ENCODE measurements at places on chromosomes 2 and 18.

GRCh38 chr2:14143435-14143834 lies 489.1 kb upstream of the LRATD1 start:
- no peak for DNase-seq

GRCh38 chr18:44849361-44849760 lies 168.7 kb downstream of the SETBP1 start:
- no peak for DNase-seq

GRCh38 chr18:33761363-33761762 lies 183.3 kb downstream of the ASXL3 start:
- DNase-seq, result no peak

DNA sequence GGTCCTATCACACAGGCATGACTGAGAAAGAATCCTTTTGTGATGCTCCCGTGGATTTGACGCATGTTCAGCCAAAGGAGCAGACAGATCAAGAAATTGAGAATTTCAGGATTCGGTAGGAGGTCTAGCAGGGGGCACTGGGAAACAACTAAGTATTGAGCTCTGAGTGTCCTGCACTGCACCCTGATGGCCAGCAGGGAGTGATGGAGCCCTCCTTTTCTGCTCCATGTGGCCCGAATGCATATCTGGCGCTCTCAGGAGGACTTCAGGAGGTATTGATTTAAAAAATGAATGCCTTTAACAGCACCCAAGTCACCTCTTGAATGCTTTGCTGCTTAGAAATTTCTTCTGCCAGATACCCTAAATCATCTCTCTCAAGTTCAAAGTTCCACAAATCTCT lies 58.0 kb downstream of the ZNF519 start:
- no peak for DNase-seq

DNA sequence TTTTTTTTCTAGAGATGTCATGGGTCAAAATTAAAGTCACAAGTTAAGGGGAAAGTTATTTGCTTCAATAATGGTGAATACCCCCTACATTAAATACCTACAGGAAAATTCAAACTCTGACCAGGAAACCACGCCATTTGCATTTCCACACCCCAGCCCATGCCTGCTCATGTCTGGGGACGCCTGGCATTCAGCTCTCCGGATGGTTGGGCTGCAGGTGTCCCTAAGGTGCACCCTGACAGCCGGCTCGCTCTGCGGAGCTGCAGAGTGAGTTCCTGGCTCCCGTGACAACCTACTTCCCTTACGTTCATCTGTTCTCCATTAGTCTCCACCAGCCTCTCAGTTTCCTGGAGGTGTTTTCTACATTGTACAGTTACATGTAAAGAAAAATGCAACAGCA lies 122.7 kb upstream of the RIOK3 start:
- peak; percentile 31 for DNase-seq

DNA sequence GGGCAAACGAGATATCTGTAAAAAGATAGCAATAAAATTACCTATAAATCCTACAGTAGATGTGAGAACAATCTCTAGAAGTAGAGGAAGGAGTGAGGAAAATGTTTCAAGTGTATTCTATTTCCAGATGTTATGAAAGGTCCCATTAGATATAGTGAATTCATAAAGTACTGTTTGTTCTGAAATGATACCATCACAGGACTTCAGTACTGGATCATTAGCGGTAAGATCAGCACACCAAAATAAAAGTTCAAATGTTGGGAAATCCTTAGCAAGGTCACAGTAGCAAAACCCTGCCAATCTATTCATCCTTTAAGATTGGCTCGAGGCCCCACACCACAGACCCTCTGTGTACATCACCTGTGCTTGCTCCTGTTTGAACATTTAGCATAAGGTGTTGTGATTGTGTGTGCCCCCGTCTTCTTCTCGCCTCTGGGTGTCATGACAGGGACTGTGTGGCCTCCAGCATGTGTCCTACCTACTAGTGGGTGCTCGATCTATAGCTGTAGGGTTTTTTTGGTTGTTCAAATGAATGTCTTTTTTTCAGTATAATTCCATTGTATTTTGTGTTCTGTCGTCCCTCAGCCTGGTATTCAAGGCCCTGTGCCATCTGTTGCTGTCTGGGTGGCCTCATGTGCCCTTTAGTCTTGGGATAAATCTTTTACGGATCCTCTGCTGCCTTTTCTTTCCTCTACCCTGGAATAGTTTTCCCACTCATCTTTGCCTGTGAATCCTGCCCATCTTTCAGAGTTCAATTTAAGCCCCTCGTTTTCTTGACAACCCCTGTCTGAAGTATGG lies 9.1 kb downstream of the MFSD6 start:
- DNase-seq, result no peak

DNA sequence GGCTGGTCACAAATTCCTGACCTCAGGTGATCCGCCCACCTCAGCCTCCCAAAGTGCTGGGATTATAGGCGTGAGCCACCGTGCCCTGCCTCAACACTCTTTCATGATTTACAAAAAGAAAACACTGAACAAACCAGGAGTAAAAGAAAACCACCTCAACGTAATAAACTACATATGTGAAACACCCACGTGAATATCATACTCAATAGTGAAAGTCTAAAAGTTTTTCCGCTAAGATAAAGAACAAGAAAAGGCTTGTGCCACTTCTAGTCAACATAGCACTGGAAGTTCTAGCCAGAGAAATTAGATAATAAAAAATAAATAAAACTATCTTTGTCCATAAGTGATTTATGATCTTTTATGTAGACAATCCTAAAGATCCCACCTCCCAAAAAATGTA lies 68.5 kb downstream of the ROCK2 start:
- DNase-seq, result no peak

DNA sequence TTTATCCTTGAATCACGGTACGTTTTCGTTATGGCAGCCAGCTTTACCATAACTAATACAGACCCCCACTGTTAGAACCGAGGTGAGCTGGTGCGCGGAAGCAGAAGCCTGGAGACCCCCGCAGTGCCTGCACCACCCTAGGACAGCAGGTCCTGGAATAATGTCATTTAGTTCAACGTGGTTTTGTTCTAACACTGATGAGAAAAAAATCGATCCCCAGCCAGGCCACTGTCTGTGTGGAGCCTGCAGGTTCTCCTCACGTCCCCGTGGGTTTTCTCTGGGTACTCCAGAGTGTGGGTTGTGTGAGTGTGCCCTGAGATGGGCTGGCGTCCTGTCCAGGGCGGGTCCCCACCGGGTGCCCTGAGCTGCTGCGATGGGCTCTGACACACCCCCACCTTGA lies 69.9 kb upstream of the ST3GAL5 start:
- no peak for DNase-seq

DNA sequence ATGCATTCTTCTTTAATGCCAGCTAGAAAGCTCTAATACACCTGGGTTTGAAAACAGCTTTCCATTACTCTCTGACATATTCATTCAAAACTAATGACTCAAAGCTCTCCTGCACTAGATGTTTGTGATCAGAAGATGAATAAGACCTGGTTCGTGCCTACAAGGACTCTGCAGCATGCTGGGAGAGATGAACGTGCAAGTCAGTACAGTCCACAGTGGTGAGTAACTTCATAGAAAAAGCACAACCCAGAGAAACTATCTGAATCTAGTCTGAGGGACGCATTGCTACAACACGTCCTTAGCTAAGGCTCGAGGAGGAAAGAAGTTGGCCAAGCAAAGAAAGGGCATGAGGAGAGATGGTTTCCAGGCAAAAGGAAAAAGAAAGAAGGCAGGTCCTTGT lies 234.3 kb downstream of the OSR1 start:
- no peak for DNase-seq

DNA sequence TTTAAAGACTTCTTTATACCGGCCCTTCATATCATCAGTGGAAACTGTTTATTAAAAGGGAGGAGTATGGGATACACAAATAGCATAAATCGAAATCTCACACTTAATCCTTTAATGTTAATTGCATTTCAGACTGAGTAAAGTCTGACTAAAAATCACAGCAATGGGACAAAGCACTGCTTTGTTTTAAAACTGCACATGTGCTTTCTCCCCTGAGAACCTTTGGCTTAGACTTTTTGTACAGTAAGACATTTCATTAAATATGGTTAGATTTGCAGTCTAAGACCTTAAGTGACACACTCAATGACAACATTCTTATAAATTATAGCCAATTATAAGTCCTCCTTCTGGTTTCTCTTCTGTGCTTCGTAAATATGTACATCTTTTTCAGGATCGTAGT lies 12.5 kb downstream of the METTL21A start:
- no peak for DNase-seq

- no peak for DNase-seq
Measured at GRCh38 chr2:121149384-121149783, 135.6 kb downstream of the TFCP2L1 start.

GRCh38 chr2:22855081-22855480 lies 529.9 kb upstream of the KLHL29 start:
- DNase-seq, result no peak

DNA sequence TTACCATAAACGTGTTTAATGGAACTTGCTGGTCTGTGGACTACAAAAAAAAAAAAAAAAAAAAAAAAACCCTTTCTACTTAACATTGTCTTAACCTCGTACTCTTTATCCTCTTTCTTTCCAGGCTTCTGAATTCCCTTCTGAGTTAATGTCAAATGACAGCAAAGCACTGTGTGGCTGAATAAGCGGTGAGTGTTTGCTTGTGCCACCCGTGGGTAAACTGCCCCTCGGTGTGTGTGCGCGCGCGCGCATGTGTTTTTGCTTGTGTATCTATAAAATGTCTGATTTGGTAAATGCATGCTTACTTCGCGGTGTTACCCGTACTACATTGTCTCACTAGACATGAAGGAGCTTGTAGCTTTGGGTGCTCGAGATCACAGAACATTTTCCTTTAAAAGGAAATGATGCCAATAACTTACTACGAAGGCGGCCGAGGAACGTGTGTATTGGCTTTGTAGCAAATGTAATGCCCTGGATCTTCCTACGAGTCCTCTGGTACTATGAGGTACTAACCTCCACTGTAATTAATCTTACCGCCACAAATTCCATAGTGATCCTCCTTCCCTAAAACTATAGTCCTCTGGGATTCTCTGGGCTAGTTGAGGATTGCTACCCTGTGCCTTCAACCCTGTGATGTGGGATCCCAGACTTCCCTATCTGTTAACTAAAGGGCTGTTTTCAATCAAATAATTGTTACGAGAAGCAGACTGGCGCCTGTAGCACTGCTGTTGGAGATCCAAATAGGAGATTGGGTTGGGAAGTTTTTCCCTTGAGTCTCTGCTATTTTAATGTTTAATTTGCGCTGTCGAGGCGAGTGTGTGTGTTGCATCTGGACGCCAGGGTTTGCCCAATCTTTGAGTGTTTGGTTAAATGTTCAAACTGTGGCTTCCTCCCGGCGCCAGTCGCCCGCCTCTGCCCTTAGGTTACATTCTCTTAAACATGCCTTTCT lies 1.1 kb downstream of the ID2 start:
- DNase-seq, result no peak

DNA sequence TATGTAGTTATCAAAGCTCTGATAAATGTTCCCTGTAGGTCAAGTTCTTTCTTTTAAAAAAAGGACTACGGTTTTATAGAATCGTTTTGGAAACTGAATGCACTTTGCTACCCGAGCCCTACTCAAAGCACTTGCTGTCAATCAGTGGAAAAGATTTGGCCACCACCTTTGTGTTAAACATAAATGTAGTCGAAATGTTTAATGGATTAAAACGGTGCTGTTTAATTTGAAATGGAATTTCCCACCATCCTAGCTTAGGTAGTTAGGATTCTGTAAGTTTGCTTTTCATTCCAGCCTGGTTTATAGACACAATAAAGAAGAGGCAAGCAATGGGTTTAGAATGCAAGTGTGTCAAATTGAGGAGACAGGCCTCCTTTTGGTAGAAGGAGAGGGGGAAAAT lies 69.4 kb upstream of the MMADHC start:
- DNase-seq, result no peak

GRCh38 chr2:160213511-160213910 lies 13.4 kb upstream of the ITGB6 start:
- no peak for DNase-seq

DNA sequence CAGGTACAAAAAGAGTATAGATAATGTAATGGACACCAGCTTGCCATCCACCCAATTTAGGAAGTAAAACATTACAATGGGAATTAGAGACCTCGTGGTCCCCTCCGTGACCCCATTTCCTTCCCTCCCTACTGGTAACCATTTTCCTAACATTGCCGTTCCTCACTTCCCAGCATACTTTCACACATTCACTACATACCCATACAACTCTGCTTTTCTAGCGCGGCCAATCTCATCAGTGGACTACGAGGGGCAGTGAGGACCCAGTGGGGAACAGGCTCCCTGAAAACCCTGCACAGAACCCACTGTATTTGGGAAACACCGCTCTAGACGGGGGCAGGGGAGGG lies 1.1 kb downstream of the ENOSF1 start:
- DNase-seq, result no peak

- no peak for DNase-seq
Measured at GRCh38 chr2:88919087-88919738, 227.7 kb downstream of the RPIA start.

GRCh38 chr2:51103205-51103604 lies 71.3 kb upstream of the NRXN1 start:
- DNase-seq, result no peak

- DNase-seq, result no peak
Measured at GRCh38 chr2:12498286-12498685, 218.4 kb upstream of the TRIB2 start.

DNA sequence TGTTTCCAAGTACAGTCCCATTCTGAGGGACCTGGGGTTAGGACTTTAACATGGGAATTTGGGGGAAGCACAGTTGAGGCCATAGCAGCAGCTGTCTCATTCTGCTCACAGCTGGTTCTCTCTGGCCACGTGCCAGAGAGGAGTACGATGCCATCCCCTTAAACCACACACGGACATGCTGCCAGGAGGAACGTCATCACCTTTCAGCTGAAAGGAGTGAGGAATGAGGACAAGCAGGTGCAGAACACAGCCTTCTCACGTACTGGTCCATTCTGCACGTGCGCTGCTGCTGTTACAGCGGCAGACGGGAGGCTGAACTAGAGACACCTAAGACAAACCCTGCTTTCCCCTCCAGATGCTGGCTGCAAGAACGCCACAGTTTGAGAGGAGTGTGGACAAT lies 33.5 kb downstream of the ODC1 start:
- no peak for DNase-seq

GRCh38 chr2:181785691-181786344 lies 105.5 kb upstream of the NEUROD1 start:
- no peak for DNase-seq

GRCh38 chr2:236718207-236718992 lies 148.8 kb downstream of the ACKR3 start:
- DNase-seq, result no peak

Data from GM12864 (cell line).